ENCODE measurements at places on chromosomes 11 and 22.

DNA sequence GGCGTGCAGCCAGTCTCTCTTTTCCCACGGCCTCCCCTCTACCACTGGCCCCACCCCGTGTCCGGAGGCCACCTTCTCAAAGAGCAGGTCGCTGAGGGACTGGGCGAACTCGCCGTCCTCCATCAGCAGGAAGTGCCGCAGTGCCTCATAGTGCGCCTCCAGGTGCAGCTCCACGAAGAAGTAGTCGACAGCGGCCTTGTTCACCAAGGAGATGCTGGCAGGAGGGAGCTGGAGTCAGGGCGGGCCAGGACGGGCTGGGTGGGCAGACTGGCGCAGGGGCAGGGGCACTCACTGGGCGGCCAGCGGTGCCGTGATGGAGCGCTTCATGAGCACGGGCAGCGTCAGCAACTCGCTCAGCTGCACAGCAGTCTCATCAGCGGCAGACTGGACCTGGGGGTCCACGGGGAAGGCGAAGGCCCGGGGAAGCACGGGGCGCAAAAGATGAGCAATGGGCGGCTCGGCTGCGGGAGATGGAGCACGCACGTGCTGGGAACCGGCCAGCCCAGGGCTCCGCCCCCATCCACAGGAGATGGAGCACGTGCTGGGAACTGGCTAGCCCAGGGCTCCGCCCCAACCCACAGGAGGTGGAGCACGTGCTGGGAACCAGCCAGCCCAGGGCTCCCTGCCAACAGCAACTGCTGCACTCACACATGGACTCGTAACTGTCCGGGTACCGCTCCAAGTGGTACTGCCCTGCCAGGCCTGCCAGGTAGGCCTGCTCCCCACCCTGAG, 18.4 kb downstream of the SELENOO start:
- DNase-seq, result peak; percentile 49

GRCh38 chr11:114713756-114714155, 35.4 kb downstream of the NXPE2 start:
- no peak for DNase-seq

DNA sequence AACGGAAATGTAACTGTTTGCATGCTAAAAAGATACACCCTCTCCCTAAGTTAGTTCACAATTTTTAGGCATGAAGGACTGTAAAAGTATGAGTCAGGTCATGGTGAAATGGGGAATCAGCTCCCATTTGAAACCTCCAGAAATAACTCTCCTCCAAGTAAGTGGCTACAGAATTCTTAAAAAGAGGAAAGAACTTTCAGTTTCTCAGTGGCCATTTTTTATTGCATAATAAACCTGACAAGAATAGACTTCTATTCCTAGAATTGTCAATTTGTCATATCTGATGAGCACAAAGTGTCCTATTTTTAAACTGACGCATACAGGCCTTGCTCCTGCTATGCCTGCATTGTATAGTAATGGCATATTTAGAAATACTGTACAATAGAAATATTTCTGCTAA, 612.2 kb downstream of the CNTN5 start:
- DNase-seq, result no peak

GRCh38 chr11:73233211-73233610, 15.1 kb downstream of the P2RY2 start:
- no peak for DNase-seq

GRCh38 chr11:77874206-77874605, 53.3 kb downstream of the AAMDC start:
- no peak for DNase-seq

- DNase-seq, result no peak
These were observed 34.6 kb upstream of the GNAZ start for GRCh38 chr22:23035557-23036277.

- DNase-seq, result no peak
These were observed 2.1 kb downstream of the OR9G1 start for GRCh38 chr11:56700914-56701485.

DNA sequence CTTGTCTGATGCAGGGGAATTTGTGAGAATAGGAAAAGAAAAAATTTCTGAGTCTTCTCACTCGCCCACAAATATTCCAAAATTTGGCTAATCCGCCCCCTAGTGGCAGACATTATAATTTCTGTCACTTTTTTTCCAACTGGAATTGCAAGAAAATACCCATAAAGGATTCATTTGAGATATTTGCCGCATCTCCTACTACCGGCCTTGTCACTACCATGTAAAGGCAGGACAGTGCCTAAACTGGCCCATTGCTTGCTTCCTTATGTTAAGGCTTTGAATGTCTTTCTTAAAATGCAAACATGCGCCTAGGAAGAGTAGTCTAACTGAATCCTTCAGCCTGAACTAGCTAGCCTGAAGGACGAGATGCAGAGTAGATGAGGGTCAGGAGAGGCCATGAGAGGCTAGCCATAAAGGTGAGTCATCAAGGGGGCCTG, 9.3 kb upstream of the CEP295 start:
- DNase-seq, result no peak

GRCh38 chr11:9762531-9762930, 98.7 kb downstream of the SWAP70 start:
- DNase-seq, result no peak

DNA sequence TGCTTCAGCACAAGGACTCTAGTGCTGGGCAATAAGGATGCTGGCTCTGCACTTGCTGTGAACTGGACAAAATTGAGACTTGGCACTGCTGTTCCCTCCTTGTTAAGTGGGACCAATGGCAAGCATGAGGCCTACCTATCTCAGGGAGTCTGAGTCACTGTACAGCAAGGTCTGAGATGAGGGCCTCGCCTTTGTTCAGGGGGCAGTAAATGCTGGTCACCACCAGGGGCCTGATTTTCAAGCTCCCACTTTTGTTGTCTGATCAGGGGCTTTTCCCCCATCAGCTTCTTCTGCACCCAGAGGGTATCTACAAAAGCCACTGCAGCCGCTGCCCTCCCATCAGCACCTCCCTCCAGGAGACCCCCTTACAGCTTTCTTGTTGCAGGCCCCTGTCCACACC, 22.8 kb downstream of the DHCR7 start:
- no peak for DNase-seq

GRCh38 chr11:120569861-120570260, 58.3 kb downstream of the GRIK4 start:
- peak; percentile 25 for DNase-seq

DNA sequence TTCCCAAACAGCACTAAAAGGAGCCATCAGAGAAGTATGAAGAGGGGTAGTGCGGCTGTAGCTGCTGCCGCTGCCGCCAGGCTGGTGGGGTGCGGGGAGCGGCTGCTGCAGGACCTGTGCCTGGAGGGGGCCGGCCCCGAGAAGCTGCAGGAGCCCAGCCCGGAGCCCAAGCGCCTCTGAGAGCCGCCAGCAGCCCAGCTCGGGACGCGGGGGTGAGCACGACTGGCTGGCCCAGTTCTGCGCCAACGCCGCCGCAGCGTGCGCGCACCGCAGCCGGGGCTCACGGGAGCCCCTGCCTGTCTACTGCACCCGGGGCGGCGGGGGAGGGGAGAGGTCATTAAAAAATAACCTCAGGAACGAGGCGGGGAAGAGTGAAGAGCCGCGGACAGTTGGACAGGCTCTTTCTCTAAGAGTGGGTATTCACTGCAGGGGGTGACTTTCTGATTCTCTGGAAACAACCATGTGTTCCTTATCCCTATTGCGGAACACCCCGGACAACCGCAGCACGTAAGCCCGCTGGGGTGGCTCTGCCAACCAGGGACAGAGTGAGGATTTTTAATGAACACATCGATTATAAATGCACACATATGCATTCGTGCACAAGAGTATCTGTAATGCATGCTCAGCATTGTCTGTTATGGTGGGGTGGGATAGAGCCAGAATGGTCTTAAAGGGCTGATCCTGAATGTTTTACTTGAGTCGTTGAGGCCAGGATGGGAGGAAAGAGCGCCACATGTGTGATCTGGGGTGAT, 453 bp downstream of the GAS2 start:
- DNase-seq, result no peak

DNA sequence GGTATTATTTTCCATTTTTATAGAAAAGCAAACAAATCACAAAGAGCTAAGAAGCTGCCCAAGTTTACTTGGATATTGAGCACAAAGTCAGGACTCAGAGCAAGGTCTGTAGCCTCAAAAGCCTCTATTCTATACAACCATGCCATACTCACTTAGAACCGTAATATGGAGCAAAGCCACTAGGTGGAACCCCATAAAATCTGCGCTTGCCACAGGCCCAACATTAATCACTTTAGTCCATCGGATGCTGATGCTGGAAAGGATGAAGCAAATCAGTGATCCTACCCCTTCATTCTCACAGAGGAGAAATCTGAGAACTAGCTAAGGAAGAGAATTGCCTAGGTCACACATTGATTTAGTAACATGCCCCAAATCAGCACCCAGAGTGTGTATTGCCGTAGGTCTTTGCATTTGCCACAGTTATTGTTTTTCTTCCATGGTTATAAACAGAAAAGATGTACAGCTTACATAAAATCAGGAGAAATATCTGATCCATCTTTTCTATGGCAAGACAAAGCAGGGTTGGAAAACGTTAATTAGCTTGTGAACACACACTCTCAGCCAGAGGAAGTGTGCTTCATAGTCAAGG, 56.7 kb upstream of the RAB38 start:
- DNase-seq, result no peak

Measured in tibial artery (tissue), 4 donors.